Right ventricle myocardium superior (tissue), 1 donor: ENCODE measurements at places on chromosomes 7 and 10. TPM values are rescaled to one million over a fixed set of nuclear protein-coding genes. Genes with fewer than 3 reads are reported as not detected.

DNA sequence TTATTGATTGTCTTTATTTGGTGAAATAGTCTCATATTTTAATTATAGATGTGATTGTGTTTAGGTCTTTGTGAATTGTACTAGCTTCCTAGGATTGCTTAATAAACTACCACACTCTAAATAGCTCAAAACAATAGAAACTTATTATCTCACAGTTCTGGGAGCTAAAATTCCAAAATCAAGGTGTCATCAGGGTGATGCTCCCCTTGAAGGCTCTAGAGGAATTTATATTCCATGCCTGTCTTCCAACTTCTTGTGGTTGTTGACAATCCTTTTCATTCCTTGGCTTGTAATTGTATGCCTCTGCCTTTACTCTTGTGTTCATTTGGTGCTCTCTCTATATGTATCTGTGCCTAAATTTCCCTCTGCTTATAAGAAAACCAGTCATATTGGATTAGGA, 155.3 kb upstream of the AKR1E2 start:
- no peak for DNase-seq

Gene MOGAT3
- not detected for total RNA-seq

GRCh38 chr10:62058476-62058875, 157.0 kb downstream of the ARID5B start:
- DNase-seq, result no peak

GRCh38 chr10:14374745-14375445, 44.2 kb upstream of the FRMD4A start:
- no peak for DNase-seq

DNA sequence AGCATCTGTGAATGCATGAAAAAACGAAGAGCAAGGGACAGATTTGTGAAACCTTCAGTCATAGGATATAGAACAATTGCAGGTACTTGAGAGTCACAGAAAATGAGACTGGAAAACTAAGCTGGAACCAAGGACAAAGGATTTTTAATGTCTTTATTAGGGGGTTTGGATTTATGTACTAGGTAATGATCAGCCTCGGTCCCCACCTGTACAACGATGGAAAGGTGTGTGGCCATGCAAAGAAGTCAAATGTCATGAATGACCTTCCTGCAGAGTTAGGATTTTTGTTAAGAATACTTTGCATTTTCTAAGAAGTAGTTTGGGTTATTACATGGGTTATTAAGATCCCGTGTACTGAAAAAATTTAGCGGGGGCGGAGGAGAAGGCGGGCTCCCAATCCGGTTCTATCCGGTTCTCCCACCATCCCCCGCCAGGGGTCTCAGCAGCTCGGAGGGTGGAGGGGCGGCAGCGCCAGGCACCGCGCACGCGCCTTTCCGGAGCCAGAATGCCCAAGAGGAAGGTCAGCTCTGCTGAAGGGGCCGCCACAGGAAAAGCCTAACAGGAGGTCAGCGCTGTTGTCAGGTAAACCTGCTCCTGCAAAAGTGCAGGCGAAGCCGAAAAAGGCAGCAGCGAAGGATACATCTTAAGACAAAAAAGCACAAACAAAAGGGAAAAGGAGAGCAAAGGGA, 327.5 kb upstream of the PLXDC2 start:
- DNase-seq, result peak; percentile 76

DNA sequence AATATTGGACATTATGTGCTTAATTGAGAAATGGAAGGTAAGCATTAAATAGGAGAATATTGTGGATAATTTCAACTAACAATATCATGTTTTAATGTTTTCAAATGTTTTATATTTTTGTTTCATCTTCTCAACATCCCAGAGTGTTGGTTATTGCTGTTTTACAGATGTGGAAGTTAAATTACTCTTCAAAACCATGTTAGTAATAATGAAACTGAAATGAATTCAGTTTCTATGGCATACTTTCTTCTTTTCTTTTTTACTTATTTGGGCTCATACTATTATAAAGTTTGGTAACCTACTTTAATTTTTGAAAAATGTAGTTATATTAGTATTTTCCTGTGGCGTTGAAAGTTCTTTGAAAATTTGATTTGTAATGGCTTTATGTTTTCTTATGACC, 4.2 kb downstream of the GLRX3 start:
- DNase-seq, result no peak

- DNase-seq, result no peak
These were observed 23.4 kb downstream of the FRA10AC1 start for GRCh38 chr10:93678805-93679587.

Gene ST7
- total RNA-seq, result 29.7 TPM

GRCh38 chr7:10662491-10662890, 311.2 kb upstream of the PHF14 start:
- no peak for DNase-seq

DNA sequence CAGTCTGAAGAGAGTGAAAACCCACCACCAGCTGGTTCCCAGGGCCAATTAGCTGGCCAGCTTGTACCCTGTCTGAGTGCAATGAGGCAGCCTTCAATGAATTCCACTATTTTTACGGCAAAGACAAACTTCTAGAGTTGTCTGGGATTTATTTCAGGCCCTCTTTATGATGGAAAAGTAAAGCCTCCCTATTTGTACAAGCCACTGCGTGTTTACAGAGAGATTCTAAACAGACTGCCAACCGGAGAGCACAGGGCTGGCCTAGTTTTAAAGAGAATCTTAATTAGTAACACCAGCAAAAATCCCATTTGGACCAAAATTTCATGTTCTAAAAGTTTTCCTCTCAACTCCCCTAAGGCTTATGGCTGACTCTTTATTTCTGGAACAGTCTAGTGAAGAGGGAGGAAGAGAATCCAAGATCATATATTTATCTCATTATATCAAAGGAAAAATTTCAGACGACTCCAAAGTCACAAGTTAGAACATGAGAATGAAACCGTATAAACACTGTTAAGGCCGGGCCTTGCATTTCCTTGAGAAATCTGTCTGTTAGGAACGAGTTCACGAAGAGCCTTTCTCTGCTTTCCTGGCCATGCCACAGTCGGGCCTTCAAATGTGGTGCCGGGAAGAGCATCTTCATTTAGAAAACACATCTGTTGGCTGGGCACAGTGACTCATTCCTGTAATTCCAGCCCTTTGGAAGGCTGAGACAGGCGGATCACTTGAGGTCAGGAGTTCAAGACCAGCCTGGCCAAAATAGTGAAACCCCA, 724.6 kb upstream of the NRP1 start:
- no peak for DNase-seq

GRCh38 chr10:12214093-12214492, 18.1 kb downstream of the CDC123 start:
- no peak for DNase-seq

GRCh38 chr10:8073691-8074416, 19.4 kb downstream of the GATA3 start:
- no peak for DNase-seq

Gene EFCAB10
- total RNA-seq, result not detected

- DNase-seq, result no peak
These were observed 51.4 kb upstream of the SCIN start for GRCh38 chr7:12518920-12519681.

DNA sequence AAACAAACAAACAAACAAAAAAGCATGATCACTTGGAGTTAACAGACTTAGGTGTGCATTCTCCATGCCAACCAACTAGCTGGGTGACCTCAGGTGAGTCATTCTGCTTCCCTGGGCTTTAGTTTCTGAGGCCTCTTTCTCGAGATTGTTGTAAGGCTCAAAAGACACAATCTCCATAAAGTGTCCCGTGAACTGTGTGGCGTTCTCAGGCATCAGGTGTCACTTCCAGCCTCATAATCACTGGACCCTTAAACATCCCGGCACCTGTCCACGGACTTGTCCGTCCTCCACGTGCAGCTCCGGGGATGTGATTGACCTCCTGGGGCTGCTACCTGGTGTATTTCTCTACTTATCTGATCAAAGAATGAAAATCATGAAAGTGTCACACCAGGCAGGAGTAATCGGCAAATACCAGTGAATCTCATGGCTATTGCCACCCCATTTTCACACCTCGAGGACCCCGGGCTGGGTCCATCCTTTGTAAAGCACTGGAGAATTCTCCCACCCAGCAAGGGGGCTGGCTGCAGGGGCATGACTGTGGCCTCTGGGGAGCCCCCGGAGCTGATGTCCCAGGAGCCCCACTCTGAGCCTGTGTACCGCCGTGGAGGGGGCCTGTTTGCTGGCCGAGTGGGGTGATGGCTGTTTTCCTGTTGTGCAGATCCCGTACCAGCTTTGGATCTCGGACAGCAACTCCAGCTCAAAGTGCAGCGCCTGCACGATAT, 189.8 kb upstream of the SH2B2 start:
- DNase-seq, result no peak

GRCh38 chr10:43775384-43775783, 126.7 kb upstream of the ZNF32 start:
- no peak for DNase-seq

Gene TMEM140
- 22.8 TPM for total RNA-seq
